ENCODE measurements at places on chromosomes 2 and 18. TPM values are rescaled to one million over a fixed set of nuclear protein-coding genes. Genes with fewer than 3 reads are reported as not detected.

ZNF396 gene
- 0.89 TPM for total RNA-seq

ACTR2 gene
- 162 TPM for total RNA-seq

TYMS gene
- 49.2 TPM for total RNA-seq

ARHGAP15 gene
- not detected for total RNA-seq

FABP1 gene
- not detected for total RNA-seq

GPR75 gene
- 1.1 TPM for total RNA-seq

MARCHF4 gene
- 3.1 TPM for total RNA-seq

CREG2 gene
- total RNA-seq, result 5.2 TPM

ANKRD30B gene
- total RNA-seq, result 0.55 TPM

All from uterine smooth muscle cell (primary cell).